ENCODE measurements at places on chromosomes 12 and 14.

DNA sequence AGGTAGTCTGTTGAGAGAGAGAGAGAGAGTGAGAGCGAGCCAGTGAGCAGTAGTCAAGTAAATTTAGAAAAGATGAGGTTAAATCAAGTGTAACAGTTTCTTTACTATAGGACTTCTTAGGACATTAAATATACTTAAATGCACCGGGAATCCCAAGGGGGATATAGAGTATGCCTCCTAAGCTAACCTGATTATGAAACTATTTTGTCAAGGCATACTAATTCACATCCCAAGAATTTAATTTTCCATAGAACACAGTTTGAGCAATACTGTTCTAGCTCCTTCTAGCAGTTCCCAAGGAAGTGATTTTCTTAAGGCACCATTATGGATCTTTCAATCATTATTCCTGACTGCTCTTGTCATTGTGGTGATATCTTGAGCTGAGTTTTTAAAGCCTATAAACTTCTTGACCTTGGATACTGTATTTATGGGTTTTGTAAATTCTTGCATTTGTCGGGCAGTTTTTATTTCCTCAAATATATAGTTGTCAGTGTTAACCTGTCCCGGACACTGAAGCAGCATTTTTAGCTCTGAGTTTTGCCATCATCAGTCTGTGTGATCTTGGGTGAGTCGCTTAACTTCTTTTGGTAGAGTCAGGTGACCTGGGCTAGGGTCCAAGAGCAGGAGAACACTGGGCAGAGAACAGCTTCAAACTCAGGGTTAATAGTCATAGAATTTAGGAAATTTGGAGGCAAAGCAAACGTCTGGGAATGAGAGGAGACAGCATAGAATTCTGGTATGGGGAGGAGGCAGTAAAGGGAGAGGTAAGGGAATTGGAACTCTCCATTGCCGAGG, 196.5 kb upstream of the FRMD6 start:
- no peak for DNase-seq

GRCh38 chr14:45658917-45659299, 405.9 kb upstream of the MIS18BP1 start:
- DNase-seq: no peak

DNA sequence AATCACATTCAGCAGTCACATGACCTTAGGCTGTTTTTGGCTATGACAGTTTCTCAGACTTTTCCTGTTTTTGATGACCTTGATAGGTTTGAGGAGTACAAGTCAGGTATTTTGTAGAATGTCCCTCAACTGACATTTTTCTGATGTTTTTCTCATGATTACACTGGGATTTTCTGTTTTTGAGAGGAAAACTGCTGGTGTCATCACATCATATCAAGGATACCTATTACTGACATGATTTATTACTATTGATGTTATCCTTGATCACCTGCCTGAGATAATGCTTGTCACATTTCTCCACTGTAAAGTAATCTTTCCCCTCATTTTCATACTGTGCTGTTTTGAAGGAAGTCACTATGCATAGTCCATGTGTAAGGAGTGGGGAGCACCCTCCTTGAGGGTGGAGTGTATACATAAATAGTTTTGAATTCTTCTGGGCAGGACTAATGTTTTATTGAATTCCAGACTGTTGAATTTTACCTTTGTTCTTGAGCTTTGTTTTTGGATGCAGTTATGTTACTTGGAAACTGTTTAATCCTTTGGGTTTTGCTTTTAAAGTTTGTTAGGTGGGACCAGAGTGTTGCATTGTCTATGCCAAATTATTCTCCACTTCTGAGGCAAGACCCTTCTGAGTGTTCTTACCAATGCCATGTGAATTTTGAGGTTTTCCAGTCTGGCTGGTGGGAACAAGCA, 444.5 kb upstream of the FAR2 start:
- no peak for DNase-seq

DNA sequence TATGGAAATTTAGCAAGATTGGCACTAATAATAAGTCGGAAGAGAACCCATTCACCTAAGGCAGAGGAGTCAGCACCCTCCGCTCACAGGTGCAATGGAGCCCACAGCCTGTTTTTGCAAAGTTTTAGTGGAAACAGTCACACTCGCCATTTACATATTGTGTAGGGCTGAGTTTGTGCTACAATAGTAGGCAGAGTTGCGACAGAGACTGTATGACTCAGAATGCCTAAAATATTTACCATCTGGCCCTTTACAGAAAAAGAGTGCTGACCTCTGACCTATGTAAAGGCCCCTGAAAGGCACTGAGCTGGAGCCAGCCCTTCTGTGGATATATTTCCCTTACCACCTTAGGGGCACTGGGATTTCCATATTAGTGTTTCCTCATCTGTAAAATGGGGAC, 79.0 kb downstream of the PRIMA1 start:
- DNase-seq: no peak

- DNase-seq: no peak
These were observed 149.5 kb downstream of the PHETA1 start for GRCh38 chr12:111219440-111219839.

GRCh38 chr12:109510196-109510595, 32.8 kb downstream of the UBE3B start:
- DNase-seq: no peak

DNA sequence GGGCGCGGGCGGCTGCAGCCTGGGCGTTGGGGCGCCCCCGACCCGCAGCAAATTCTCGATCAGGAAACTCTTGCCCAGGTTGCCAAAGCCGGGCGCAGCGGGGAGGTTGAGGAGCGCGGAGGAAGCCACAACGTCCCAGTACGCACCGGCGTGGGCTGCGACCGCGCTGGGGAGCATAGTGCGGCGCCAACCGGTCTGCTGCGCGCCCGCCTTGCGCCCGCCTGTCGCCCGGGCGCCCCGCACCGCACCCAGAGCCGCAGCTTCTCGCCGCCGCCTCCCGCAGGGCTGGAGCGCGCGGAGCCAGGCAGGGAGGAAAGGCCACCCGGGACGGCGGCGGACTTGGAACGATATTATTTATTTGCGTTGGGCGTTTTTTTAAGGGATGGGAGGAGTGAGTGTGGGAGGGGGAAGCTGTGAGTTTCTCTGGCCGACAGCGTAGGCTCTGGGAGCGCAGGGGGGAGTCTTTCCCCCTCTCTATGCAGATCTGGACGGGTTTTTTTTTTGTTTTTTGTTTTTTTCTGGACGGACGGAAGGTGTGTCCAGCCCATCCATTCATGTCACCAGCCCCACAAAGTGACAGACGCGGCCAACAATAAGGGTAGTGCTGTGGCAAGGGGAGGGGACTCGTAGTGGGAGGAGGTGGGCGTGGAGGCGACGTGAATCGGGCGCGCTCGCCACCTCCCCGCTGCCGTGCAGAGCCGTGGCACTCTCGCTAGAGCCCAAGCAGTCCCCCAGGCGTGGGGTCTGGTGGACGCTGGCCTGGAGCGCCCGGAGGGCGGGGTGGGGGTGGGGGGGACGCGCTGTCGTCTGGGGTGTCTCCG, at the start of gene DBX2:
DBX2 (minus strand) TSS at position 349 of the 821 bp plus-strand sequence; CDS start at position 177, 172 bp downstream.
- no peak for DNase-seq

DNA sequence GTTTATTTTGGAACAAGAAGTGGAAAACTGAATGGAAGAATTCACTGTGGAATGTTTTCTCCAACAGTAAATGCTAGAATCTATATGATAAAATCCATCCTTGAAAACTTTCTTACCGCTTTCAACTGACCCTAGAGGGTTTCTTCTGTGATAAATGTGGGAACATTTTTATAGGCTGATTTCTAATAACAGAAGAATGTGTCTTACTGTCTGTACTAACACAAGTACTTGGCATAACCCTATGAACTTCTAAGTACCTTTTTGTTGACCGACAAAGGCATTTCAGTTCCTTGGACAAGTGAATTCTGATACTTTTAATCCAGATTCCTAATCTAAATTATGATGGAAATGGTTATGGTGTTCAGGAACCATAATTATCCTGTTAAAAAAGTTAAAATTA, 1109.7 kb upstream of the FLRT2 start:
- no peak for DNase-seq

GRCh38 chr14:54639611-54640010, 72.7 kb downstream of the SAMD4A start:
- DNase-seq: no peak

GRCh38 chr12:20801035-20801434, 9.5 kb upstream of the SLCO1B3 start:
- DNase-seq: no peak

DNA sequence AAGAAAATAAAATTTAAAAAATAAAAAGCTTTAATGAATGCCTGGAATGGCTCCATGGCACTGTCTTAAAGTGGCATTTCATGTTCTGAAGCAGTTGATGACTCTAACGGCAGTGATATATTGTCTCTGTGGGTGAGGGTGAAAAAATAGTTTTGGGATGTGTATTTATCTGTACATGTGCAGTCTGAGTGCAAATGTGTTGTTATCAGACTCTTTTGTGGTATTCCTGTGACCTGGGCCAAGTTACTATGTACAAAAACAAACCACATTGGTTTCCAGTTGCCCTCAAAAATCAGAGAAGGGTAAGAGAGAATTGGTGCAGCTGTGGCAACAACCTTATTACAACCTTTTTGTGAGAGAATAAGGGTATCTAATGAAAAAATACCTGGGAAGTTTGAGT, 81.7 kb upstream of the CCDC91 start:
- DNase-seq: no peak

- DNase-seq: no peak
These were observed 52.1 kb downstream of the LGMN start for GRCh38 chr14:92696366-92696765.

DNA sequence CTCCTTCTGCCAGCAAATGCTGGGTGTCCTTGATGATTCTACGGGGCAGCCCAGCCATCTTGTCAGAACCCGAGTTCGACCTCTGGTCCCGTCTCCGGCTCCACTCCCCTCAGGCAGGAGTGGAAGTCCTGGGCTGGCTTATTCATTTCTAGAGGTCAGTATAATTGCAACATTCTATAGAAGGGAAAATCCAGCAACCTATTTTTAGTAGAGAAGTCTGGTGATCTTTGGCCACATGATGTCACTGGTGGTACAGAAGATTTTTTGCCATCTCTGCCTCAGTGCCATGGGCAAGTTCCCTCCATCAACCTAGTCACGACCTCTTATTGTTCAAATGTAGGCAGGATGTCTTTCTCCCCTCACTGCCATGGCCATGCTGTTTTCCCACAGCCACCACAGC, 22.4 kb downstream of the OR10G2 start:
- no peak for DNase-seq

DNA sequence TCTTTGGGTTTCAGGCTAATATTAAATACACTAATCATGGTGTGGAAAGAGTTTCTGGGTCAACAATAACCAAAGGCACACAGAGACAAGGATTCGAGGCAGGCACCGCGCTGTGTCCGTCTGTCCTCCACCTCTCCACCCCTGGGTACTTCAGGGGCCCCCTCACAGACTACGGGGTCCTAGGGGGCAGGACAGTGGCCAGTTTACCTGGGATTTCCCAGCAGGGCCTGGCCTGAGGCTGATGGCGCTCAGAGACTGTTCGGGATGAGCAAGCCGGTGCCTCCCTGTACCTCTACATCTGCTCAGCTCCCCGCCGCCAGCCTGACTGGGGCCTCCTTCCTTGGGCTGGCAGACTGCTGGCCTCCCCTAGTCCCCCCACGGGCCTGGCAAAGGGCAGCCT, 18.1 kb upstream of the EIF5 start:
- DNase-seq: peak; percentile 11
